ENCODE measurements at places on chromosomes 5 and 9.

DNA sequence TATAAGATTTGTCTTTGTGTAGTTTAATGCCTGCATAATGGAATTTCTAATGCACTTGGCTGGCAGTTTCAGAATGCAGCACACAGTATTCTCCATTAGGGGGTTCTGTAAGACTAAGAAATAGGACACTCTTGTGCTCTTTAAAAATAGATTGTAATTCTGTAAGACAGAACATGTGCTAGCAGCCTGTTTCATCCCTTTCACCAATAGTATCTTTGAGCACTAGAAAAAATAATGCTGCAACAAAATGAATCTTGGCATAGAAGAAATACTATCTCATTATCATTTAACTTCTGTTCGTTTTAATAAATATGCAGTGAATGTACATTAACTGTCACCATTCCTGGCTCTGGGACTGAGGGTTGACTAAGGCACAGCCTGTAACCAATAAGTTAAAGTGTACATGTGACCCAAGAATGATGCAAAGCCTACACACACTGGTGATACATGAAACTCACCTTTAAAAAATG lies 23.8 kb upstream of the ZNF622 start:
- no peaks in the 10 kb centered on the region for H3K4me1 ChIP-seq
- H3K27me3 ChIP-seq: no peaks in the 10 kb centered on the region
- peaks cover 3% of the 10 kb centered on the region for H3K36me3 ChIP-seq
- no peak overlapping the region for H3K4me3 ChIP-seq
- no peak for DNase-seq
- H3K27ac ChIP-seq: no peak overlapping the region

DNA sequence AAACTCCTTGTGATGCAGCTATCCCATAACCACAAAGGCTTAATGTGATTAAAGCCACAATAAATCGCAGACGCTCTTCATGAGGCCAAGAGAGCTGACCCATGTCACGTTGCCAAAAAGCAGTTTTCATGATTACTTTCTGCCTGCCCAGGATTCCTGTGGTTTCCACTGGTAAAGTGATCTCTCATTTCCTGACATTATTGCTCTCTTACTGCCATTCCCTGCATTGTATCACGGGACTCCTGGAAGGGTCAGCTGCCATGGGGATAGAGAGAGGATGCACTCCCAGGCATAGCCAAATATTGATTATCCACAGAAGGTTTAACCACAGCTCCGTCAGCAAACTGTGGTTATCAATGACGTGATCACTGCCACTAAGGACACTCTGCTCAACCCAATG lies 103.8 kb upstream of the SLC1A3 start:
- H3K4me3 ChIP-seq: no peak overlapping the region
- no peak overlapping the region for H3K27ac ChIP-seq
- peaks cover 7% of the 10 kb centered on the region for H3K27me3 ChIP-seq
- H3K4me1 ChIP-seq: peaks cover 8% of the 10 kb centered on the region
- DNase-seq: no peak

GRCh38 chr9:98793031-98793430 lies 3.3 kb downstream of the ANKS6 start:
- peaks cover 16% of the 10 kb centered on the region for H3K4me1 ChIP-seq
- peaks cover 12% of the 10 kb centered on the region for H3K36me3 ChIP-seq
- no peak for DNase-seq
- no peaks in the 10 kb centered on the region for H3K27me3 ChIP-seq

GRCh38 chr5:33272288-33272687 lies 168.5 kb upstream of the TARS1 start:
- H3K27ac ChIP-seq: no peak overlapping the region
- no peaks in the 10 kb centered on the region for H3K27me3 ChIP-seq
- no peaks in the 10 kb centered on the region for H3K36me3 ChIP-seq
- no peak for DNase-seq

DNA sequence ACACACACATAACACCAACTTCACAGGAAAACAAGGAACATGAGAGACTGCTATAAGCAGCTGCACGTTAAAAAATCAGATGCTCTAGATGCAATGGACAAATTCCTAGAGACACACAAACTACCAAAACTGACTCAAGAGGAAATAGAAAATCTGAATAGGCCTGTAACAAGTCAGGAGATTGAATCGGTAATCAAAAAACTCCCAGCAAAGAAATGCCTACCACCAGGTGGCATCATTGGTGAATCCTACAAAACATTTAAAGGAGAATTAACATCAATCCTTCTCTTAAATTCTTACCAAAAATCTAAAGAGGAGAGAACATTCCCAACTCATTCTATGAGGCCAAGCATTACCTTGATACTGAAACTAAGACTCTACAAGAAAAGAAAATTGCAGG lies 54.9 kb downstream of the NDST1 start:
- H3K4me3 ChIP-seq: no peak overlapping the region
- H3K27me3 ChIP-seq: no peaks in the 10 kb centered on the region
- no peak for DNase-seq
- no peaks in the 10 kb centered on the region for H3K36me3 ChIP-seq
- H3K4me1 ChIP-seq: no peaks in the 10 kb centered on the region

GRCh38 chr5:58849223-58849622 lies 266.3 kb downstream of the RAB3C start:
- no peaks in the 10 kb centered on the region for H3K27me3 ChIP-seq
- H3K36me3 ChIP-seq: no peaks in the 10 kb centered on the region
- no peak overlapping the region for H3K4me3 ChIP-seq
- H3K4me1 ChIP-seq: peaks cover 5% of the 10 kb centered on the region

- no peaks in the 10 kb centered on the region for H3K27me3 ChIP-seq
- H3K27ac ChIP-seq: peak overlapping the region; percentile 7
- no peaks in the 10 kb centered on the region for H3K36me3 ChIP-seq
- H3K4me1 ChIP-seq: peaks cover 5% of the 10 kb centered on the region
- no peak for DNase-seq
Measured at GRCh38 chr5:35820735-35821134, 36.0 kb upstream of the IL7R start.

DNA sequence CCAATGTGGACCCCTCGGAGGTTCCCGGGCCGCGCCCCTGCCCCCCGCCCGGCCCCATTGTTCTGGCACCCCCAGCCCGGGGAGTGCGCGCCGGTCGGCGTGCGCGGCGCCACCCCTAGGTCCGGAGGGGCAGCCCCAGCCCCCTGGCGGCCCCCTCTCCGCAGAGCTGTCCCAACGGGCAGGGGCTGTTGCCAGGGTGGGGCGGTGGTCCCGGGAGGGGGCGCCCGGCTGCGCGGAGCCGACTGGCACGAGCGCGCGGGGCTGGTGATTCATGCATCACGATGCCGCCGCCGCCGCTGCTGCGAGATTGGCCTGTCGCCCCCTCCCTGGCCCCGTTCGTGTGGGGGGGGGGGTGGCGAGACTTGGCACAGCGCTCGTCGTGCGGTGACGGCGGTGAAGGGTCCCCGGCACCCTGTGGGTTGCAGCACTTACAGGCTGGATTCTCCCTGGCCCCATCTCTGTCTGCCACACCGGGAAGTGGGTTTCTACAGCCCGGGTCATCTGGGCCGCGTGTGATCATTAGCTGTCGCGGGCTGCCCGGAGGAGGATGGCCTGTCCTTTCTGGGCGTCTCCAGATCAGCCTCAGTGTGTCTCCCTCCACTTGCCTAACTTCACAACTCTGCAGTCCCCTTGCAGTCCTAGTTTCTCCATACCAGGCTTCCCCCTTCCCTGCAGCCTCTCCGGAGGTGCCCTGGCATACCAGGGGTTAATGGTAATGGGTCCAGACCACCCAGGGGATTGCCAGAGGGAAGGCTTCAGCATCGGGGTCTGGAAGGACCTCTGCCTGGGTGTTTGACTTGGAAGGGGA lies 858 bp downstream of the NCS1 start:
- no peak for DNase-seq
- peaks cover 73% of the 10 kb centered on the region for H3K27me3 ChIP-seq
- H3K36me3 ChIP-seq: no peaks in the 10 kb centered on the region

DNA sequence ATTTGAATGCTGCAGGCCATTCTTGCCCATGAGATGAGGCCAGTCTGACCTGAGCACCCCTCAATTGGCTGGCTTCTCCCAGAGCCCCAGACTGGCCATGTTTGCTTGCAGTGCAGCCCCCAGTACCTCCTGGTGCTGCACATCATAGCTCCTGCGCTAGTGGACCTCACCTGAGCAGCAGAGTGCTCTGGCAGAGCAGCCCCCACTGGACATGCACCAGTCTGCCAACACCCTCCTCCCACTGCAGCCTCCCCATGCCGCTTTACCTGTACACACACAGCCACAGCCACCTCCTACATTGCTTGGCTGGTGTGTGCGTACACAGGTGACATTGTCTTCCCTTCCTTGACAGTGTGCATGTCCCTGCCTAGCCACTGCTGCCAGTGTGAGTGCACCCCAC lies 940.2 kb downstream of the EFNA5 start:
- H3K4me3 ChIP-seq: no peak overlapping the region
- no peaks in the 10 kb centered on the region for H3K27me3 ChIP-seq
- H3K27ac ChIP-seq: no peak overlapping the region
- H3K36me3 ChIP-seq: no peaks in the 10 kb centered on the region

DNA sequence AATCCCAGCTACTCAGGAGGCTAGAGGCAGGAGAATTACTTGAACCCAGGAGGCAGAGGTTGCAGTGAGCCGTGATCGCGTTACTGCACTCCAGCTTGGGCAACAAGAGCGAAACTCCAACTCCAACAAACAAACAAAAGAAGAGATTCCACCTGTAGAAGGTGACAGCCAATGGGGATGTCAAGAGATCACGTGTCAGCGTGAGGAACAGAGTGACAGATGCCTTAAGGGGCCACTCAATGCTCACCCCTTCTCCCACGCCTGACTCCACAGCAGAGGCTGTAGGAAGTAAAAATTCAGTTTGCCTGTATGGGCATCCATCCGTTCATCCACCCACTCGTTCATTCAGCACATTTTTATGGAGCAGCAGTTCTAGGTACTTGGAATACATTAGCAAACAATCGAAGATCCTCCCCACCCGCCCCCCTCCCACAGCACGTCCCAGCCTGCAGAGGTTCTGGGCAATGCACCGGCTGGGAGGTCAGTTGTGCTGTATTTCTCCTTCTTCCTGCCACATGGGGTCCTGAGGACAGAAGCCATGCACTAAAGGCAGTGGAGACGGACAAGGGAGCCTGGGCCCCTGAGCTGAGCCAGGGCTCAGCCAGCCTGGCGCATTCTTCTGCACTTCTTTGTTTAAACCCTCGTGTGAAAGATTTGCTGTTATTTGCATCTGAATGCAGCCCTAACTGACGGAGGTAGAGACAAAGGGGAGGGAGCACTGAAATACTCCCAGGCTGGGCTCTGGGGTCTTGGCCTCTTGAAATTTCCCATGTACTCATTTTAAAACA lies 11.3 kb upstream of the RNF130 start:
- DNase-seq: no peak
- no peaks in the 10 kb centered on the region for H3K4me1 ChIP-seq
- H3K36me3 ChIP-seq: no peaks in the 10 kb centered on the region

GRCh38 chr5:53323943-53324642 lies 156.3 kb upstream of the FST start:
- H3K4me3 ChIP-seq: no peak overlapping the region
- no peaks in the 10 kb centered on the region for H3K4me1 ChIP-seq
- no peak for DNase-seq
- H3K27me3 ChIP-seq: no peaks in the 10 kb centered on the region

- no peak for DNase-seq
- no peaks in the 10 kb centered on the region for H3K27me3 ChIP-seq
- no peak overlapping the region for H3K4me3 ChIP-seq
- H3K27ac ChIP-seq: no peak overlapping the region
- H3K36me3 ChIP-seq: peaks cover 4% of the 10 kb centered on the region
- peaks cover 2% of the 10 kb centered on the region for H3K4me1 ChIP-seq
Measured at GRCh38 chr9:105510024-105510423, 47.9 kb upstream of the FKTN start.

Data from stimulated activated naive B cell treated with anti-CD40 and anti-IgM and Interleukin-4, amounts not matched to agents 10 μg/mL and 1 μg/mL and 100 μg/mL, for 72 hours (primary cell).